Stimulated activated CD8-positive, alpha-beta memory T cell treated with anti-CD3 and anti-CD28 coated beads, Interleukin-12 subunit alpha, Interleukin-12 subunit beta, amount 100 ng/mL, for 1 hour (primary cell): ENCODE measurements at places on chromosomes 4 and X.

DNA sequence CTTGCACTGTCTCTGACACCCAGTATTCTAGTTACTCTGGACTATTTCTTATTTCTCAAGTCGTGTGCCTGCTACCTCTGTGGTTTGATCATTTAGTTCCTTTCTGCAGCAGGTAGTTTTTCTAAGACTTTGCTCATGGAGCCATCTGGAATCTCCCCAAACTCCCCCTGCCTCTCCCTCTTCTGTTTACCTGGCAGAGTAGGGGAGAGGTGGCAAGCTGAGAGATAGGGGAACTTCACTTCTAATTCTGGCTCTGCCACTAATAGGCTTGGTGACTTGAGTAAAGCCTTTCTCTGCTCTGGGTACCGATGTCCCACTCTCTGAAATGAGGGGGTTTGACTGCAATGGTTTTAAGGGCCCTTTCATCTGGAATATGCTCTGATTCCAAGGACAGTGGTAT lies 141.3 kb downstream of the CPEB2 start:
- no peak for DNase-seq

GRCh38 chrX:3584415-3584996 lies 128.9 kb downstream of the PRKX start:
- no peak for DNase-seq

GRCh38 chr4:72767618-72768302 lies 198.7 kb upstream of the ADAMTS3 start:
- no peak for DNase-seq

GRCh38 chrX:18389966-18390365 lies 35.4 kb upstream of the CDKL5 start:
- no peak for DNase-seq

- DNase-seq = no peak
Measured at GRCh38 chr4:19780871-19781270, 470.8 kb upstream of the SLIT2 start.

DNA sequence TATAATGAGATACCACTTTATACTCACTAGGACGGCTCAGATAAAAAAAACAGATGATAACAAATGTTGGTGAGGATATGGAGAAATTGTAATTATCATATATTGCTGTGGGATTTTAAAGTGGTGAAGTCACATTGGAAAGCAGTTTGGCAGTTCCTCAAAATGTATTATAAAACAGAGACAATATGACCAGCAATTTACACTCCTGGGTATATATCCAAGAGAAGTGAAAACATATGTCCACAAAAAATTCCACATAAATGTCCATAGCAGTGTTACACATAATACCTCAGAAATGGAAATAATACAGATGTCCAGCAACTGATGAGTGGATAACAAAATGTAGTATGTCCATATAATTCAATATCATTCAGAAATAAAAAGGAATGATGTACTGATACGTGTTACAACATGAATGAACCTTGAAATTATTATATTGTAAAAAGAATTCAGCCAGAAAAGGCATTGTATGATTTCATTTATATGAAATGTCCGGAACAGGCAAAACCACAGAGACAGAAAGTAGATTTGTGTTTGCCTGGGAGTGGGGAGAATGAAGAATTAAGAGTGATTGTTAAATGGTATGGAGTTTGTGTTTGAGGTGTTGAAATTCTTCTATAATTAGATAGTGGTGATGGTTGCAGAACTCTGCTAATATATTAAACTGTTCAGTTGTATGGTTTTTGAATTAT lies 220.9 kb downstream of the SLC7A11 start:
- DNase-seq = no peak

DNA sequence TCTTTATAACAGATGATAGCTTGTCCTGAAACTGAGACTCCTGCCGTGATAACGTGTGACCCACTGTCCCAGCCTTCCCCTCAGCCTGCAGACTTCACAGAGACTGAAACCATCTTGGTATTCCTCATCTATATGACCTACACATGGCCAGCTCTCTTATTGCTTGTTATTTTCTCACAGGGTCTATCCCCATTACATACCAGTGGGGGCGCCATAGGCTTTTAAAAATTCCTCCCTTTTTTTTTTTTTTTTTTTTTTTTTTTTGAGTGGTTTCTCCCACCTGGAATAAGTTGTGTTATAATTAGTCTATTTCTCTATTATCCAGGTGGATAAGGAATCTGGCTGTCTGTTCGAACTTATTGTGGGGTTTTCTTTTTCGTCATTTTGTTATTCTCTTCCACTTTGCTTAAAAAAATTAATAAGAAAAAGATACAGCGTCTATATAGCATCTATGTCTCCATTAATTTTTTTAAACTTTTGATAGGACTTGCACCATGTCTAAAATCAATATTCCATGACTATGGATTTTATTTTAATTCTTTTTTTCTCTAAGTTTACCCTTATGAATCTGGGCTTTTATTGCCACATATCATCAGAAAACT lies 47.2 kb downstream of the GYG2 start:
- DNase-seq = no peak

DNA sequence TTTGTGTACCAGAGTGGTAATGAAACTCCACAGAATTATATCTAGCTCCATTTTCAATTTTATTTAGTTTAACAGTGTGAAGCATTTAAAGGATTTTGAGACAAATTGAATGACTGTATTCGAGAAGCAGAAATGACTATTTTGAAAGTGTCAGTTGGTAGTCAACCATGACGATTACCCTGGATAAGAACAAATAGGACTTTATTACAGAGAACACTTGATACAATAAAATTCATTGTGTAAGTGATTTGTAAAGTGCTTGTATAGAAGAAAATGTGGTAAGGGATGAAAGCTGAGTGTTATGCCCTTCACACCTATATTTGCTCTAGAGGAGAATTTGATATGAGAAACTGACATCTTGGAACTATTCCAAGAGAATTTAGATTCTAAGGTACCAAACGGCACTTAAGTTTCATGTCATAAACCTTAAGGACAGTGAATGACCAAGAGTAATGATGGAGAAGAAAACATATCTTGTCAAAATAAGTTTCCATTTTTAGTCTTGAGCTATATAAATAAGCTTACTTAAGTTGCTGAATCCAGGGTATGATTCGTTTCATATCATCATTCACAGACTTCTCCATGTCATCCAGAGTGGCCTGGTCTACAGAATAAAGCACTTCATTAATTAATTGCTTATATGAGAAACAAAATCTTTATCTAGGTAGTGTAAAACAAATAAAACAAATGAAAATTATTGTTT lies 34.6 kb downstream of the MED14 start:
- no peak for DNase-seq

DNA sequence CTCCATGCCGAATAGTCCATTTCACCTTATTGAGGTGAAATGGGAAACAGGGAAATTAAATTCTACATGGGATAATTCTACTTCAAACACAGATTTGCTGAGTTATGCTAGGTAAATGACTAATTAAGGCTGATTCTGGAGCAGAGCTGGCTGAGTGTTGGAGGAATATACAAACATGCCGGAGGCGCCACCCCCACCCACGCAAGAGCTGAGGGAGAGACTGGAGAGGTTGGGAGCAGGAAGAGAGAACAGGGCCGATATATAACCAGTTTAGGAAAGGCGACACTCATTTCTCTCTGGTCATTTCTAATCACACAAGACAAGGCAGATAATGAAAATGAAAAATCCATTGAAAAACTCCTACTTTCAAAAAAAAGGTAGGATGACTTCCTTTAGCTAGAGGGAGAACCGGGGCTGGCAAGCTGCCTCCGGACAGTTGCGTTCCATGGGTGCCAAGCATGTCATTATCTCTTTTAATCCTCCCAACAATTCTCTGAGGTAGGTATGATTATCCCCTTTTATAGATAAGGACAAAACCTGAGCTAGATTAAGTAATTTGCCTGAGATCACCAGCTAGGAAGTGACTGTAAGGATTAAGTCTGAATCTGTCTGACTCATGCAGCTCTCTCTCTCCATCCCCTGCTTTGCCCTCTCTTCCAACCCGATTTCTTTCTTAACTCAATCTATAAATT lies 27.6 kb upstream of the CFAP299 start:
- no peak for DNase-seq

DNA sequence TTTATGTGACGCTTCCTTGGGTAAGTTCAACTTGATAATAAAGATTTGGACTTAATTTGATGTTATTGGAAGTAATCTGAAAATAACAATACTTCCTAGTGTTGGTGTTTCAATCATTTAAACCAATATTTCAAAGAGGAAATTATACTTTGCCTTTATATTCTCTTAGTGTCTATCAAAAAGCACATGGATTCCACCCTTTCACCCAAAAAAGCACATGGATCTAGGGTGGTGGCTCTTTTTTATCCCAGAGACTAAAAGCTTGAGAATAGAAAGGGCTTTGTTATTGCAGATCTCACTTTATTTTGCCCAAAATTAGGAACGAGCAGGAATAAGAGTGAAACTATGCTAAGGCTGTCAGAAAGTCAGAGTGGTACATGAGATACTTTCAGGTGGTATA lies 75.1 kb upstream of the RASGEF1B start:
- no peak for DNase-seq

GRCh38 chrX:93538575-93538974 lies 134.8 kb downstream of the NAP1L3 start:
- DNase-seq = no peak

DNA sequence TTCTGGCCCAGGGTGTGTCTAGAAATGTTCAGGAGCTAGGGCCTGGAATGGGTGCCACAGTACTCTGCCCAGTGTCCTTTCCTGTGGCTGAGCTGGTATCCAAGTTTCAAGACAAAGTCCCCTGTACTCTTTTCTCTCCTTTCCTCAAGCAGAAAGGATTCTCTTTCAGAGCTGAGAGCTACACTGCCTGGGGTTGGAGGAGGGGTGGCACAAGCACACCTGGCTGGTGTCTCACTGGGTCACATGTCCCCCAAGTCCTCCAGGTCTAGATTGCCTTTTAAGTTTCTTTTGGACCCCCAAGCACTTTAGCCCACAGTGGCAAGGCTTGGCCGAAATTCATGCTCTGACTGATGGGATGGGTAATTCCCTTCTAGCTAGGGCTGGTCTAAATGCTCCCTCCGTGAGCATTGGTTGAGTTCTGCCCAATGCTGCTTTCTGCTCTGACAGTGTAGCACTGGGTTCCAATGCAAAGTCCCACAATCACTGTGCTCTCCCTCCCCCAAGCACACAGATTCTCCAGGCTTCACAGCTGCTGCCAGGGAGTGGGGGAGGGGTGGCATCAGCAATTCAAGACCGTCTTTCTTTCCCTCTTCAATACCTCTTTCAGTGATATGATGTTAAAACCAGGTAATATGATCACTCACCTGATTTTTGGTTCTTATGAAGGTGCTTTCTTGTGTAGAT lies 47.8 kb downstream of the BEX3 start:
- no peak for DNase-seq

DNA sequence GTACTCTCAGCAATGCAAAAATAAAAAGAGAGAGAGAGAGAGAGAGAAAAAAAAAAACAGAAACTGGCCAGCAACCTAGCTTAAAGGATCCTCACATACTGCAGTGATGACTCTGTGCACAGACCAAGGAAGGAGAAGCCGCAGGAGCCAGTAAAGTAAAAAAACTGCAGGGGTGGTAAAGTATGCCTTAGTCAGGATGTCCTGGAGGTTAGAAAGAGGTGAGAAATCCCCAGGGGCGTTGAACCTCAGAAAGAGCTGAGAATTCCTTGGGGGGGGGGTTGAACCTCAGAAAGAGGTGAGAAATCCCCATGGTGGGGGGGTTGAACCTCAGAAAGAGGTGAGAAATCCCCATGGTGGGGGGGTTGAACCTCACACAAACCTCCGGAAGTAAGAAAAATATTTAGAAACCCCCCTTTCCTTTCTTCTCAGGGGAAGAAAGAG lies 48.0 kb downstream of the MAGEA9 start:
- no peak for DNase-seq

- no peak for DNase-seq
Measured at GRCh38 chr4:183349673-183350072, 27.4 kb upstream of the CLDN24 start.

GRCh38 chr4:52968691-52969090 lies 106.6 kb downstream of the RASL11B start:
- no peak for DNase-seq

GRCh38 chrX:39201305-39201990 lies 400.2 kb downstream of the MID1IP1 start:
- DNase-seq = no peak

GRCh38 chr4:8840816-8841455 lies 30.7 kb downstream of the HMX1 start:
- DNase-seq = no peak

GRCh38 chrX:86051741-86052140 lies 4.4 kb upstream of the CHM start:
- no peak for DNase-seq

GRCh38 chrX:109389917-109390316 lies 92.0 kb downstream of the GUCY2F start:
- DNase-seq = no peak

GRCh38 chr4:54781756-54782155 lies 124.0 kb downstream of the KIT start:
- DNase-seq = no peak

GRCh38 chr4:79723507-79723906 lies 315.5 kb upstream of the GK2 start:
- DNase-seq = no peak

DNA sequence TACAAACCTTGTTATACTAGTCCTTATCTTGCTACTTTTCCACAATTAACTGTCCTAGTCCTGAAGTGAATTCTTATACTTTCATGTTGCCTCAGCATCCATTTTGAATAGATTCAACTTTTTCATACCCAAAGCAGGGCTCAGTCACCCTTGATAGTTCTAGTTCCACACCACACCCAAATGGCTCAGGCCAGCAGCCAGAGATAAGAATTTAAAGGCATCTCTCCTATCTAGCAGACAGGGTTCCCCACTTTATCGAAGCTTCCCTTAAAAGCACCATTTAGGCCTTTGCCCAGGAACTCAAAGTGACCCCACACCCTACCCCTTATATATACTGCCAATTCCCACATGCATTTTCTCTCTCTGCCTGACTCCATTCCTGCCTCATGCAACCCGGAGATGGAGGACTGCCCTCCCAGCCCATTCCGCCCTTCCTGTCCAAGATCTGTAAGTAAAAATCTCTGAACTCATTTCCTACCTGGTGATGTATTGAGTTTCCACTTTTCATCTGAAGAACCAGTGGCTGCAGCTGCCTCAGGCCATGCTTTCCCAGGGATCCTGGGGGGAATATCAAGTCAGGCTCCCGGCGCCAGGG lies 63.7 kb upstream of the TXK start:
- DNase-seq = no peak

DNA sequence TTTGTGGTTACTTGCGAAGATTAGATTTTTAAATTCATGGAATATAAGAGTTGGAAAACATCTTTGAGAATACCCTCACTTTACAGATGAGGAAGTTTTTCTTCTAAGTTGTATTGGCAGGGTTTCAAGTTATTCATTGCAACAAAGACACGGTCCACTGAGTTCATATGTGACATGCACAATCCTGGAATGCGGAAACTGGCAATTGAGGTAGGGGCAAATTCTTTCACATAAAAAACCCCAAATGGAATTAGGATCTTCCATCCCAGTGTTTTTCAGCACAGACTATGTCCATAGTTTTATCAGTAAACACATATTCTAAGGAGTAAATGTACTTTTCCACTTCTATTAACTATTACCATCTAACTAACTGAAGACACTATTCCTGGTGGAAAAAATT lies 81.8 kb upstream of the NAP1L5 start:
- DNase-seq = no peak

DNA sequence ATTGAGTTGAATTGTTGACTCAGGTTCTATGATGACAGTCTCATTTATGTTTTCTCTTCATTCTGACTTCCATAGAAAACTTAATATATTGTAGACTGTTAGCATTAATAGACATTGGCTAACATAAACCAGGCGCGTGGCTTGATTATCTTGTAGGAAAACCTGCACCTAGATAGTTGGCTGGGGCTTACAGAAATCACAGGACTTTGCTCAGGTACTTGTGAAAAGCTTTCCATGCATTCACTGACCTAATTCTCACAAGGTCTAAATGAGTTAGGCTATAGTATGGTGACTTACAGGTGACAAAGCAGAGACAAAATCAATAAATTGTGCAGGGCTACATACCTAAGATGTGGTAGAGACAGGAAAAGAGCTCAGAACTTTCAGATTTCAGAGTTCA lies 212.8 kb downstream of the GPAT3 start:
- no peak for DNase-seq
